Muscle of arm (tissue), 14 donors: ENCODE measurements at places on chromosomes 16 and 17. TPM values are rescaled to one million over a fixed set of nuclear protein-coding genes. Genes with fewer than 3 reads are reported as not detected.

Gene CTNS
- polyA plus RNA-seq: 8.5 TPM

Gene PIPOX
- polyA plus RNA-seq: 1.8 TPM

Gene KIF2B
- not detected for polyA plus RNA-seq

Gene HOXB5
- 0.66 TPM for polyA plus RNA-seq

Gene MYH2
- polyA plus RNA-seq: 15.1 TPM
